ENCODE measurements at places on chromosomes 2 and 18.

DNA sequence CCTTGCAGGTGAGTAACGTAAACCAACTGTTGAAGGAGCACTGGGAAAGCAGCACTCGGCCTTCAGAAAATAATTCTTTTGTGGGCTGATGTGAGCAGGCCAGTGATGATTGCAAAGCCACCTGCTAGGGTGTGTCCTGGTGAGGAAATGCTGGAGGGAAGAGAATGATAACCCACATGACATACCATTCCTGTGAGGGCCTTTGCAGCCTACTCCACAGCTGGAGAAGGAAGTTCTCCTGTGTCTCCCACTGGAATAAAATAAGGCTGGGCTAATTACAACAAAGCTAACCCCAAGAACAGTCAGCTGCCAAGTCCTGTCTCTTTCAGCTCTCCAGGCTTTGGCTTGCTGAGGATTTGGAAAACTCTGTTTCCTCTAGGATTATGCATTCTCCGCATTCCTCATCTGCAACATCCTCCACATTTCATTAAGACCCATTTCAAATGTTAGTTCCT lies 16.7 kb upstream of the DSG1 start:
- DNase-seq: no peak

DNA sequence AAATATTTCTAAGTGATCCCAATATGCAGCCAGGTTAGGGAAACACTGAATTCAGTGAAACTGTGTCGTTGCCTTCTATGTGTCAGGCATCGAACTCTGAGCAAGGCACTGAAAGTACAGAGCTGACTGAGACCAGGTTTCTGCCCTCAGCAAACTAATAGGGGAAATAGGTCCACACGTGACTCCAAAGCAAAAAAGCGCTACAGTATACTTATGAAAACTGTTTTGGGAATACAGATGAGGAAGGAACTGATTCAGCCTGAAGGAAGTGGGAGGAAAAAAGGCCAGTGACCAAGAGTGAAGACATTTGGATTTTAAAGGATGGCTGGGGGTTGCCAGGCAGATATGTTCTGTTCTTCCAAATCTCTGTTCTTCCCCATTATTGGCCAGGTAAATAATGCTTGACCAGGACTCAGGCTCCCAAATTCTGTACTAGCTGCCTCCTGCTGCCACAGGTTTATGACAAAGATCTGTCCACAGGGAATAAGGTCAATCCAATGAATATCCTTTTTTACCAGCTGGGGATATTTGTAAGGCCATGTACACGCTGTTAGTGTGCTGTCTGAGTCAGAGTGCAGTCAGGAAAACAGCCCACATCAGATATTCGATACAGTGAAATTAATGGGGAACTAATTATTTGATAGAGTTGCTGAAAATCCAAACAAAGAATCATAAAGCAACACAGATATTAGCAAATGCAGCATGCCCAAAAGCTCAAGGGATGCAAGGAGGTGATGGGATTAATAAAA lies 24.5 kb upstream of the INPP4A start:
- no peak for DNase-seq

GRCh38 chr18:32502014-32502413 lies 31.3 kb upstream of the GAREM1 start:
- no peak for DNase-seq

- no peak for DNase-seq
Measured at GRCh38 chr2:181152226-181152625, 171.8 kb downstream of the UBE2E3 start.

DNA sequence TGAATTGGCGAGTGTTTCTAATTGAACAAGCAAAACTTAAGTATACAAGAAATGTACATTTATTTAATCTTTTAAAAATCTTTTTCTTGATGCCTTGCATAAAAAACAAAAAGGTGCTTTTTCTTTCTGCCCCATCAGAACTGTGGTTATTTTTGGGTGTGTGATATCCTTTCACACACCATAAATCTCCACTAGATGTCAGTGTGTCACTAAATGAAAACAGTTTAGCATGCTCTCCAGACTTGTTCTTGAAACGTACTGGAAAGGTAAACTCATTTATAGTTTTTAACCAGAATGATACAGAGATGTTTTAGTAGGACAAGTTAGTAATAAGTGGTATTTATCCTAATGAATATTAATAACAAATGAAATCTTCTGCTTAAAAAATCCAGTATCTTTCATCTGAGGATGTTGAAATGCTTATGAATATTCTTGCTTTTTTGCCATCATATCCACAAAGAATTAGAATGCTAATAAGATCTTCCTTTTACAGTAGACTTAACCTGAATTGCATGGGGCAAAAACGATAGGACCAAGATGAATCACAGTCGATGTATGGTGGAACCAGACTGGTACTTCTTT lies 96.8 kb downstream of the UBE2E3 start:
- DNase-seq: peak; percentile 65

DNA sequence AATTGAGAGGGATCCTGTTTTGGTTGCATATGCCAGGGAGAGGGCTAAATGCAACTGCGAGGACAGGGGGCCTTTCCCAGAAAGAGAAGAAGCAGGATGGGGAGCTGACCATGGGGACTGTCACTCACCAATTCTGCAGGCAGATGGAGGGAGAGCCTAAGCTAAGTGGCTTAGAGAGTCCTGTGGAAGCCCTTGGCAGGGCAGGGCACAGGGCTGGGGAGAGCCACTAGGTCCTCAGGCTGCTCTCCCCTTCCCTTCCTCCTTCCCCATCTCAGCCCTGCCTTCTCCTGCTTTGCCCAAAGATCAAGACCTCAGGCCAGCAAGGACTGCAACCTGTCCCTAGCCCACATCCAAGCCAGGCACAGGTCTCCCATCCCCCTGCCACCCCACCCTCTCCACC lies 24.4 kb upstream of the CATIP start:
- no peak for DNase-seq

DNA sequence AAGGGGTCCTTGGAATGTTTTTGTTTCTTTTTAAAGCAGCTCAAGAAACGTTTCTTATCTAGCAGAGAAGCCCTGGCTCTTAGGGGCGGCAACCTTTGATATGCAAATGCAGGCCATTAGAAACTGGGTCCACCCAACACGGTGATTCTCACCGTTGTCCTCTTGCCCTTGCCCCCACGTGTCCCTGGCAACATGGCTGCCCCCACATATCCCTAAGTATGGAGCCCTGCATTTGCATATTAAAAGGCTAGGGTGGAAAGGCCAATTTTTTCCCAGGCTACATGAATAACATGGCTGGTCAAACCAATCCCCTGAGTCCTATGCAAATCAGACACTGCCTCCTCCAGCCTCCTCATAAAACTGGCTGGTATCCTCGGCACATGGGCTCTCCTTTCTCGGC lies 230.1 kb upstream of the SPOPL start:
- DNase-seq: no peak

DNA sequence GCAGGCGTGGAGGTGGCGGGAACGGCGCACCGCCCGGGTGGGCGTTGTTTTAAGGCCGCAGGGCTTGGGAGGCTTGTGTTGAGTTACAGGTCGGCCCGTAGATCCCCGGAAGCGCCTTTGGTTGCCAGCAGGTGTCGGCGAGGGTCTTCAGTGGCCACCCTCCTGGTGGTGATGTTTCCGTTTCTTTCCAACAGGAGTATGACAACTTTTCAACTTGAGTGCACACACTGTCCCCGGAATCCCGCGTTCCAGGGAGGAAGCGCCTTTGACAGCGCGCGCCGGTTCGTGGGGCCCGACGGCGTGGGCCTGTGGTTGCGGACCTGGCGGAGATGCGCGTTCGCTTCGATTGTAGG lies 1.0 kb upstream of the HDAC4 start:
- DNase-seq: no peak

GRCh38 chr2:149098701-149099100 lies 60.2 kb downstream of the LYPD6B start:
- no peak for DNase-seq

- no peak for DNase-seq
Measured at GRCh38 chr18:23609390-23610023, 23.2 kb upstream of the NPC1 start.

- no peak for DNase-seq
Measured at GRCh38 chr2:189312643-189313042, 128.6 kb upstream of the WDR75 start.

GRCh38 chr2:26941486-26941885 lies 29.0 kb upstream of the MAPRE3 start:
- DNase-seq: no peak

DNA sequence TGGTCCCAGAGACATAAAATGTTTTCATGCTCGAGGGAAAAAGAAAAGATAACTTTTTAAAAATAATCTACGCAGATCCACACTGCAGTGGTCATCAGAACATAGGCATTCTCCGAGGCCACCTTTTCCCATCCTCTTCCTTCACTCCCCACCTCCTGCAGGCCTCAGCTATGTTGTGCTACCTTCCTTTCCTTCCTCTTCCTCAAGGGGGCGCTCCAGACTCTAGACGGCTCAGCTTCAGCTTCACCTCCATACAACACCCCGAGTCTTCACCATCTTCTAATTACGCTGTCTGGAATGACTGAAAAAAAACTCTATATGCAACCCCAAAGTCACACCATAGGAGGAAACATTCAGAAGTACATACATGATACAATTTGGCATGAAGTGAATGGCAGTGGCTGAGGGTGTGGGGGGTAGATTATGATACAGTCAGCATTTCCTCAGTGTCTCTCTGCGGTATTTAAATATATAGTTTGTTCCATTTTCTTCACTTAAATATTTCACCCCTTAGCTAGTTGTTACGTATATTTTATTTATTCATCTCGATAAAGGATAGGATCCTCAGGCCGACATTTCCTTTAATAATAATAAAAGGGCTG lies 583.6 kb downstream of the IRS1 start:
- DNase-seq: no peak

DNA sequence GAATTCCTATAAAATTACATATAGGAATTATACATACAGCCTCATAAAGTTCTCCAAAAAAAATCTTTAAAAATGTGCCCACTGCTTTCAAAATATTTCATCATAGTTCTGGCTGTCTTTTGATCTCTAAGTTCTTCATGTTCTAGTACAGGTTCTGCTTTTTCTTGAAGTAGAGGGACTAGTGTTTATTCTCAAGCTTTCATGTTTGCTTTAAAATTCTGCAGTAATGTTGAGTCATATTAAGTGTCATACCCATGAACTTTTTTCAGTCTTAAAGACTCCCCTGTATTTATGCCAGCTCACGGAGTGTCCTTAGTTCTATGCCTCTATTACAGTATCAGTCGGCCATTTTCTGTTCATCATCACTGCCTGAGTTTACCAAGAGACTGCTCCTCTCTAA lies 54.8 kb upstream of the CCDC141 start:
- no peak for DNase-seq

GRCh38 chr2:120919216-120919615 lies 183.5 kb downstream of the GLI2 start:
- no peak for DNase-seq

DNA sequence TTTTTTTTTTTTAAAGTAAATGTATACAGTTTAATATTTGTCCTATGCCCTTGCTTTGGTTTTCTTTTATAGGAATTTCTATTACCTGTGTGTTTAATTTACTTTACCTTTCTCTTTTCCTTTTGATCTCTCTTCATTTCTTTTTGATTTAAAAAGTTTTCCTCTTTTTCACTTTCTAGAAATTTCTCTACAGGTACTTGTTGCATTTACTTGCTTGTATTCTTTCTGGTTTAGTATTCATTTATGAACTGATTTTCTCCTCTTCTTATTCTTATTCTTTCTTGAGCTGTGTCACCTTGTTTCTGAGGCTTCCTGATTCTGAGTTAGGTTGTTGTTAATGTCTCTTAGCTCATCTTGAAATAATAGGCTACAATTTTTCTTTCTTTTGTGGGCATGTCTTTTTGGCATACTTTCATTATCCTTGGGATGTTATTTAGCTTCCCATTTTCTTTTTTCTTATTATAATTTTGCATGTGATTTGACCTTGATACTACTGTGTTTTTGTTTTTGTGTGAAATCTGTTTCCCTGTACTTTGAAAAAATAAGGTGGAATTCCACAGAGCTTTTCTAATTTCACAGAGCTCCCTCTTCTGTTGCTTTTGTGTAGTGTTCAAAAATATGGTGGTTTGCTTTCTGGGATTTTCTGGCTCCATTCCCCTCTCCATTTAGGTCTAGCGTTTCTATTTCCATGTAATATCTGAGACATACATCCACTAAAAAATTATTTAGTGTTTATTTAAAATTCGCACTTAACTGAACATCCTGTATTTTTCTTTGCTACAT lies 25.5 kb upstream of the ALMS1 start:
- DNase-seq: no peak

GRCh38 chr18:59959606-59960005 lies 59.8 kb downstream of the PMAIP1 start:
- no peak for DNase-seq

DNA sequence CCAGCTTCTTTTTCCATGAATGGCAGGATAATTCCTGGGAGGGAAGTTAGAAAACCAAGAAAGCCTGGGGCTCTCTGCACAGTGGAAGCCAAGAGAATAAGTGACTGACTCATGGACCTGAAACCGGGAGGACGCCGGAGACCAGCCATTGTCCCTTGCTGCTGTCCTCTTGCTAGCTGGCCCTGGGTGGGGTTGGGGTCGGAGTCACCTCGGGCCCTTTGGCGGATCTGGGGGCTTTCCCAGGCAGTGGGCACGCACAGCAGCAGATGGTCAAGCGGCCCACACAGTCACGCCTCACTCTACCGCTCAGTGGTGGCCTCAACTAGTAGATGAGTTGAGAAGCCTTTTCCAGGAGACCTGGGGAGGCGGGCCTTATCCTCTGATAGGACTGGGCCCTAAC lies 15.6 kb downstream of the EFHD1 start:
- DNase-seq: no peak

GRCh38 chr18:23226391-23226790 lies 91.1 kb downstream of the CABLES1 start:
- DNase-seq: no peak

GRCh38 chr18:2997429-2997828 lies 15.5 kb downstream of the LPIN2 start:
- DNase-seq: no peak

- no peak for DNase-seq
Measured at GRCh38 chr2:85854166-85854509, 34.7 kb downstream of the ST3GAL5 start.

DNA sequence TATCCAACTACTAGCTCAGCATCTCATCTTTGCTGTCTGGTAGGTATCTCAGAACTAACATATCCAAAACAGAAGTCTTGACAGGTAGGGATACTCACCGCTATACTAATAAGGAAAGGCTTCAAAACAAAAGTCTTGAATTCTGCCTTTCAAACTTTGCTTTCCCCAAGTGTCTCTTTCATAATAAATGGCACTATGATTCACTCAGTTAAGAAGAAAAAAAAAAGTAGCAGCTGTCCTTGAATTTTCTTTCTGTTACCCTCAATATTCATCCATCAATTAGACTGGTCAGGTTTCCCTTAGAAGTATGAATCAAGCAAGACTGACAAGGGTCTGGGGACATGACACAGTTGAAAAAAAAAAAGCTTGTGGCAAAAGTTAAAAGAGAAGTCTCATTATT lies 175.1 kb downstream of the GULP1 start:
- no peak for DNase-seq

Data from immature natural killer cell (primary cell).